ENCODE measurements at places on chromosomes 5 and 9. TPM values are rescaled to one million over a fixed set of nuclear protein-coding genes. Genes with fewer than 3 reads are reported as not detected.

NUDT12 gene
- 0.20 TPM for total RNA-seq

PCDH1 gene
- not detected for total RNA-seq

GRCh38 chr5:14208071-14209021 lies 65.2 kb downstream of the TRIO start:
- no peak for DNase-seq
- H3K27me3 ChIP-seq, result peaks cover 16% of the 10 kb centered on the region
- H3K4me1 ChIP-seq, result peaks cover 16% of the 10 kb centered on the region
- peak overlapping the region; percentile 9 for H3K27ac ChIP-seq
- H3K36me3 ChIP-seq, result no peaks in the 10 kb centered on the region
- H3K4me3 ChIP-seq, result no peak overlapping the region

GRCh38 chr9:116151966-116152381 lies 1.6 kb upstream of the PAPPA start:
- peaks cover 50% of the 10 kb centered on the region for H3K27me3 ChIP-seq
- H3K4me3 ChIP-seq, result no peak overlapping the region
- H3K27ac ChIP-seq, result no peak overlapping the region
- DNase-seq, result no peak
- no peaks in the 10 kb centered on the region for H3K4me1 ChIP-seq
- H3K36me3 ChIP-seq, result no peaks in the 10 kb centered on the region

SOX30 gene
- total RNA-seq, result 0.18 TPM

CEP72 gene
- total RNA-seq, result 24.1 TPM

NRARP gene
- 0.75 TPM for total RNA-seq
